ENCODE measurements at places on chromosomes 2 and 18.

DNA sequence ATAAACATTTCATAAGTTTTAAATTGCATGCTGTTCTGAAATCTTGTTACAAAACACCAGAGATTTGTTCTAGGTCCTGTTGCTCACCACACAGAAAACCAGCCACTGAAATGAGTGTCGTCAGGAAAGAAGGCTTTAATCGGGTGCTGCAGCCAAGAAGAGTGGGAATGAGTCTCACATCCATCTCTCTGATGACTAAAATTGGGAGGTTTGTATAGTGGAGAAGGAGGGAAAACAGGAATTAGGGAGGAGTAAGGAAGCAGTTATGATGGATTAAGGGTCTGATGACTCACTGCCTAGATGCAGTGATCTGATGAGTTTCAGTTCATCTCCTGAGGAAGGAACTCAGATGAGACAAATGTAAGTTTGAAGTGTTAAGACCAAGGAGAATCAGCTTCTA, 42.1 kb upstream of the GPR39 start:
- no peak for DNase-seq

DNA sequence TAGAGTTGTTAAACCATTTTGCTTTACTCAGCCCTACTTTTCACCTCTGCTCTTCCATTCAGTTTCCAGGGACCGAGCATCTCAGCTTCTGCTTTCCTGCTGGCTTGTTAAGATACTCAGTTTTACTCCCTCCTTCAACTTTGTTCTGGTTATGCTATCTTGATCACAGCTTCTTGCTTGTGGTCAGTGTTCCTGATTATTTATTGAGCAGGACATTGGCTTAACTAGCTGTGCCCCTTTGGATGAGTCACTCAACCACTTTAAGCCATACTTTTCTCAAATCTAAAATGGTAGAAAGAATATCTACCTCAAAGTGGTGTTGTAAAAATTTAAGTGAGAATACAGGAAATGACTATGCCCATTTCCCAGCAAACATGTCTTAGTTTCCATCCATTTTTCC, 124.0 kb downstream of the KYNU start:
- DNase-seq: no peak

DNA sequence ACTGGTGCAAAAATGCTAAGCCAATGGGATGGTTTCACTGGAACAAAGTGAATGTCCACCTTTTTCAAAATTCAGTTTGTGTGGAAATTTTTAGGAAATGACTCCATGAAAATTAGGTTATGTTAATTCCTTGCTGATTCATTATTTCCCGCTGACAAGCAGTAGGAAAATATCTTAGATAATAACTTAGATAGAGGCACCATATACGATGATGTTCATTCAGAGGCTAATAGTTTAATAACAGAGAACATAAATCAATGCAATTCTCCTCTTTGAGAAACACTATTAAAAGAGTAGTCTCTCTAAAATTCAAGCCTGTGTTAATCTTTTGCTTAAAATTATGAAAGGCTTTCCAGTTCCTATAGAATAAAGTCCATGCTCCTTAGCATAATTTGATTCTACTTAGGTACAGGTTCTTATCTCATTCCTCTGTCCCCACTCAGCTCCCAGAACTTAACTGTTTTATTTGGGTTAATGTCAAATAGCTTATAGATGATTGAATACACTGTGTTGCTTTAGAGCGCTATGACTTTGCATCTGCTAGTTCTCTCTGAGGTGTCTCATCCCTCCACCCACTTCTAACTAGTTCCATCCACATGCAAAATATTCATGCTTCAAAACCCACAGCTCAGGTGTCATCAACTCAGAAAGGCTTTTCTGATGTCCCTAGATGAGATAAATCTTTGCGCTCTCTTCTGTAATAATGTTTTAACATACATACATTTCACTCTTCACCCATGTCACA, 503.6 kb downstream of the ERBB4 start:
- no peak for DNase-seq

DNA sequence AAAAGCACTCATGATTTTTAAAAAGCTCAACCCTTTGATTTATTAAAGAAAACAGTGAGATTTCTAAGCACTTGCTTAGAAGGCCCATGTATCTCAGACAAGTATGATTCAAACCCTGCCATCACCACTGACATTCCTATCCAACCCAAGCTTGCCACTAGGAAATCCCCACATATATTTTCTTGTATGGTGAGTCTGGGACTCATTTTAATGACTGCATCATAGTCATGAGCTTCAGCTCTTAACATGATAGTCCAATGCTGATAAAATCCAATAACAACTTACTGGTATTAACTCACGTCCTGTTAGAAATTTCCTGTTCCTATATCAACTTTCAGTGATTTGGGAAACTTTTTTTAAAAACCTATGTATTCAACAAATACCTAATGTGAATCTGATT, 39.4 kb upstream of the NCKAP5 start:
- no peak for DNase-seq

DNA sequence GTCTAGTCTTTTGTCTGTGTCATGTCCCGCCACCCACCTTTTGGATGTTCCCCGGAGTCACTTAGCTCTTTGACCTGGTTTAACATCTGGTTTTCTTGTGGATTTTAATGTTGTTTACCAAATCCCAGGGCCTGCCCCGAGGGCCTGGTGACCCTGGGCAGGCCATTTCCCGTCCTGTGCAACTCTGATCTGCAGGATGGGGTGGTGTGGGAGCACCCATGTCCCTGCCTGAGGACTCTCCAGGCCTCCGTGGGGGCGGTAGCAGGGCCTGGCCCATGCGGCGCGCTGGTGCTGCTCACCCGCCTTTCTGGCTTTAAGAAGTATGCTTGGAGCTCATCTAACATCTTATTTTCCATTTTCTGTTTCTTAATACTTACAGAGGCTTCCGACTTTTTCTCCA, 10.7 kb downstream of the RAMP1 start:
- DNase-seq: no peak

GRCh38 chr2:26723475-26723874, 31.0 kb downstream of the KCNK3 start:
- DNase-seq: no peak

DNA sequence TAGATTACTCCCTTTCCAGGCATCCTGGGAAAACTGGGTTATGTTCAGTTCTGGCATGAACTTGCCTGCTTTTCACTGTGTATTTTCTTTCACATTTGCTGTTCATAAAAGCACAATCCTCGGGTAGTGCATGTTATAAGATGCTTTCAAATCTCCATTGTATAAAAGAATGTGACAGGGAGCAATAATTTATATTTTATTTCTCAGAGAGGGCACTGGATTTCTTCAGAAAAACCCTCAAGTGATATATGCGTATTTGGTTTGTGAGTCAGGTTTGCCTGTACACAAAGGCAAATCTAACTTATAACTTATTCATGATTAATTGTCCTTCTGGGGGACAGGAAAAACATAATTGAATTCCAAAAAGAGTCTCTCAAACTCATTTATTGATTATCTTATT, 440.7 kb upstream of the MMADHC start:
- DNase-seq: no peak

GRCh38 chr2:58146707-58147106, 94.4 kb downstream of the FANCL start:
- peak; percentile 68 for DNase-seq

GRCh38 chr2:133652398-133652797, 84.1 kb upstream of the NCKAP5 start:
- no peak for DNase-seq

DNA sequence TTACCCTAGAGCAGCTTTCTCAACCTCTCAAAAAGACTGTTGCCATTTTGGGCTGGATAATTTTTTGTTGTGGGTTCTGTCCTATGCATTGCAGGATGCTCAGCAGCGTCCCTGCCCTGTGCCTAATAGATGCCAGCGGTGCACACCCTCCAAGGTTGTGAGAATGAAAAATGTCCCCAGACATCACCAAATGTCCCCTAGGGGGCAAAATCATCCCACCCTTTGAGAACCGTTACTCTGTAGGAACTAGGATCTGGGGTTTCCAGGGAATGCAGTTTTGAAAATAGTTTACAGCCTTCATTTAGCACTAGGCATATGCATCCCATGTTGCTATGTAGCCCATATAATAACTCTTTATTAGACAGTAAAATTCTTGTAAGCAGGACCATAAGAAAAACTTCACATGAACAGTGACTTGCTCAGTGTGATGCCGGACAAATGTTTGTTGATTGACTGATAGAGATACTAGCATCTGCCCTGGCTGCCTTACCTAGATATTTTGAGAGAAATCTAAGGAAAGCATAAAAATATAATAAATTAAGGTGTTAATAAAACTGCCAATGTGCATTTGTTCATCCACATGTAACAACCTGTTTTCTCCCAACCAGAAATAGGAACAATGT, 79.2 kb upstream of the EPC2 start:
- no peak for DNase-seq

GRCh38 chr2:5749347-5749746, 57.2 kb downstream of the SOX11 start:
- no peak for DNase-seq

- DNase-seq: no peak
These were observed 69.2 kb upstream of the CABLES1 start for GRCh38 chr18:23066060-23066459.

DNA sequence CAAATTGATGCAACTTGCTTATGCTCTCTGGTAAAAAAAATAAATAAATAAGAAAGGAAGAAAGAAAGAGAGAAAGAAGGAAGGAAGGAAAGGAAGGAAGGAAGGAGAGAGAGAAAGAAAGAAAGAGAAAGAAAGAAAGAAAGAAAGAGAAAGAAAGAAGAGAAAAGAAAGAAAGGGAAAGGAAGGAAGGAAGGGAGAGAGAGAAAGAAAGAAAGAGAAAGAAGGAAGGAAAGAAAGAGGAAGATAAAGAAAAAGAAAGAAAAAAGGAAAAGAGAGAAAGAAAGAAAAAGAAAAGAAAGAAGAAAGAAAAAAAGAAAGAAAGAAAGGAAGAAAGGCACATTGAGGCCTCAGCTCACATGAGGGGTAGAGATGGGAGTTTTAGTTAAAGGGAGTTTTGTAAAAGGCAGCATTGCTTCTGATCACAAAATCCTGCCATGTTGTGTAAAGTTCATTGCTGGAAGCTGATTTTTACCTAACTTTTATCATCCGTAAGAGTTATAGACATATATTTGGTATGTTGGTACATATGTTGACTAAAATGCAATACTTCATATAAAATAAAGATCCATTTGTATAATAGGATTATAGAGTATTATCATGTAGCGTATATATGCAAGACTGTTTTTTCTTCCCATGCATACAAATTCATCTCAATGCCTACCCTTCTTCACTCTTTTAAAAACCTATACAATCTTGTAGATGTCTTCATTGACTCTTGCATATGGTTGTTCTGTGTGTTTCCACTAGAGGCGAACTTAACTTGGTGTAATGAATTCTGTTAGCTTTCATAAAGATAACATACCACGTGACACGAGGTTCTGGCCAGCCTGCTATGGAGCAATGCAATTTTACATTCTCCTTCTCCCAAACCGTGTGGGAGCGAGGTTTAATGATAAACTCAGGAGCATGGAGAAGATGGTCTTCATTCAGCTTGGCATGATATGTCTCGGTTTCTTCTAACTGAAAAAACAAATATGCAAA, 32.8 kb downstream of the MYOM1 start:
- DNase-seq: no peak

- no peak for DNase-seq
These were observed 332.8 kb upstream of the RAB12 start for GRCh38 chr18:8276406-8276805.

DNA sequence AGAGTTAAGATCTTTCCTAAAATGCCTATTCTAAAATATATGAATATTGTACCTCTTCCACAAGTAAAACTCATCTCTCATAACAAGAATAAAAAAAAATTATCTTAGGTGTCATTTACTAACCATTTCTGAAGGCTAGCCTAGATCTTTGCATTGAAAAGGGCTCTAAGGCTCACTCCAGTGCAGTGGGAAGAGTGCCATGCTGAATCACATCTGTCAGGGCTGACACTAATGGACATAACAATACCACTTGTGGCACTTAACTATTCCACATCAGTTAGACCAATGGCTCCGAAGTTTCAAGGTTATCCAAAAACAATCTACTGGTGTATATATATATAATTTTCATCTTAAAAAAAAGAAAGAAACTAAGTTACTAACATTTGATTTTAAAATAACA, 130.2 kb downstream of the EXOC6B start:
- DNase-seq: peak; percentile 20

DNA sequence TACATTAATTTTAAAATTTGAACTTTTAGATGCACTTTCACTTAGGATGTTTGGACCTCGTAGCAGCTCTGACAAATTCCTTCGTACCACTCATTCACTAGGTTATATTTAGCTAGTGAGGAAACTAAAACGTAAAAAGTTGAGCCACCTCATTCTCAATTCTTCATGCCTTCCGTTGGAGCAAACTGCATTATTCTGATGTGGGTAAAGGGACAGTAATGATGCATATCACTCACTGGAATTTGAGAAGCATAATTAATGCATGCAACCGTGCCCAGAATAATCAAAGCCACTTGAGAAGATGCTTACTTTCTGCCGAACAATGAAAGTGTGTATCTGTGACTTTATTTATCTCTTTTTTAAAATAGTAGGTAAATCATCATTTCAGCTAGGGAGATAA, 2.2 kb downstream of the CNOT9 start:
- no peak for DNase-seq

- DNase-seq: no peak
These were observed 101.2 kb downstream of the KCTD18 start for GRCh38 chr2:200408428-200409316.

- no peak for DNase-seq
These were observed 112.1 kb upstream of the LRATD1 start for GRCh38 chr2:14520385-14520945.

DNA sequence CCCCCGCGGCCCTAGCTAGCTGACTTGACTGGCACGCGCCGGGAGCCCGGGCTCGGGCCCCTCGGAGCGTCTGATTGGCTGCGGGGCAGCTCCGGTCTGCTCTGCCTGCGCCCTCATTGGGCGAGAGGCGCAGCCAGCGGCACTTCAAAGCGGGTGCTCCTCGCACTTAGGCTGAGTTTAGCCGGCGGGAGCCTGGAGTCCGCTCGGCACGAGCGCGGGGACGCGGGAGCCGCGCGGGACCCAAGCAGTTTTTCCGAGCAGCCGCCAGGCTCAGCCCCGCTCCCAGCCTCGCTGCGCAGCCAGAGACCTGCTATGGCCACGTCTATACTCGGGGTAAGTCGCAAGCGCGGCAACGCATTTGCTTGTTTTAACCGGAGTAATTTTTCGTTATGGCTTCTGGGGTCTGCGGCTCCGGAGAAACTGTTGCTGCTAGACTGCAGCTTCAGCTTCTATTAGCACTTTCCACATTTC, at the start of gene SP9:
SP9 (plus strand) TSS at position 174 of the 471 bp plus-strand sequence; CDS start at position 313, 139 bp downstream.
- peak; percentile 86 for DNase-seq

DNA sequence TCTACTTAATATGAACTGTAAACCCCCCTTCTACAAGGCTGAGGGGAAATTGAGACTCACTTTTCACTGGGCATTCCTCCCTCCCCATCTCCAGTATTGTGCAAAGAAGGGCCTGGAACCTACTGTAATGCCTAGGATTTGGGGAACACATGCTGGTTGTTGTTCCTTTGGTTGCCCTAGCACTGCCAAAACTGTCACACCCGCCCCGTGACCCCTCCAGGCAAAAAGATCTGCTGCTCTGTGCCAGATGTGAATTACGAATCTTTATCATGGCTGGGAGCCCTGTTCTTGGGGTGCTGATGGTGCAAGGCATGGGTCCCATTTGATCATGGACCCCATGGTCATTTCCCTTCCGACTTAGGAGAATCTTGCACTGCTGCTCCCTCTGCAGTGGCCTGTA, 95.4 kb downstream of the CABLES1 start:
- DNase-seq: no peak

- DNase-seq: no peak
These were observed 119.6 kb downstream of the NFATC1 start for GRCh38 chr18:79515331-79515730.

Measured in NCI-H2227 treated with DMSO at 0.1 percent for 48 hours (cell line).